ENCODE measurements at places on chromosomes 11 and 22.

- peak; percentile 82 for DNase-seq
Observed at GRCh38 chr22:30802202-30803166, 107.8 kb downstream of the OSBP2 start.

DNA sequence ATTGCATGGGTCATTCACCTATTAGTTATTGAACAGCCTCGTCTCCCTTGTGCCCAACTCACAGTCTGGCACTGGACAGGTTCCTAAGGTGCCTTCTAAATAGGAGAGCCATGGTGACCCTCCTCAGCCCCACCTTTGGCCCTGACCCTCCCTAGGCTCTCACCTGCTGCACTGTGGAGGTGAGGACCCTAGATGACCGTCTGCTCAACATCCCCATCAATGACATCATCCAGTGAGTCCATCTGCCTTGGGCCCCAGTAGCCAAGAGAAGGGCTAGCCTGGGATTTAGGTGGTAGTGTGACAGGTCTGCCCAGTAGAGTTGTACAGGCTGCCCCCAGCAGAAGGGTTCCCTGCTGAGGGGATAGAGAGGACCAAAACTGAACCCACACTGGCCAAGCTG is 13.6 kb downstream of the UCP2 start:
- no peak for DNase-seq

DNA sequence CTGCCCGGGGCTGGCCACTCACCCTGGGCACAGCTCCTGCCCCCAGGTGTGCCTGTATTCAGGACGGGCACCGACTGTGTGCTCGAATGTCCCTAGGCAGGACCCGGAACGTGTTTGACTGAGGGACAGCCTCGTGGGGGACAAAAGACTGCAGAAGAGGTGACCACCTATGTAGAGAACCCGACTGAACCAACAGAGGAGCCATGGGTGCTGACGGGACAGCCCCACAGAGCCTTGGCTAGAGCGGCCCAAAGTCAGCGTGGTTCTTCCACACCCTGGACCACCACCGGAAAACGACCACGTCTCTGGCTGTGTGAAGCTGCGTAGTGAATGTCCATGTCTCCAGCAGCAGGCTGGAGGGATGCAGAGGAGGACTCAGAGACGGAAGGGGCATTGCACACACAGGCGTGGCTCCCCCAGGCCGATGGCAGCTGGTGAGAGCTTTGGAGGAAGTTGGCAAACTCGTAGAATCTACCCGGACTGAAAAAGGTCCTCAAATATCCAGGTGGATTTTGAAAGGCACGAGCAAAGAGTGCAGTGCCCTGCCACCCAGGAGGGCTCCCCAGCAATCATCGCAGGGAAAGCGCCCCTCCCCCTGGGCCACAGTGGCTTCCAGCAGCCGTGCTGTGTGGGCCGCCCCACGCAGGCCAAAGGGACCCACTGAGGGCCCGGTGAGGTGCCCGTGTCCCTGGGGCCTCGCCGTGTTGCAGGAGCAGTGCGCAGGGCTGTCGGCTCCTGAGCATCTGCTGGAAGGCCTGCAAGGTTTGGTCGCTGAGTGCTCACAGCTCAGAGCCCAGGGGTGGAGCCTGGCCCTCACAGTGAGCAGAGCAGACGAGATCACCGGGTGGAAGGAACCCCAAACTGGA is 17.5 kb upstream of the MUC5B start:
- DNase-seq, result no peak

DNA sequence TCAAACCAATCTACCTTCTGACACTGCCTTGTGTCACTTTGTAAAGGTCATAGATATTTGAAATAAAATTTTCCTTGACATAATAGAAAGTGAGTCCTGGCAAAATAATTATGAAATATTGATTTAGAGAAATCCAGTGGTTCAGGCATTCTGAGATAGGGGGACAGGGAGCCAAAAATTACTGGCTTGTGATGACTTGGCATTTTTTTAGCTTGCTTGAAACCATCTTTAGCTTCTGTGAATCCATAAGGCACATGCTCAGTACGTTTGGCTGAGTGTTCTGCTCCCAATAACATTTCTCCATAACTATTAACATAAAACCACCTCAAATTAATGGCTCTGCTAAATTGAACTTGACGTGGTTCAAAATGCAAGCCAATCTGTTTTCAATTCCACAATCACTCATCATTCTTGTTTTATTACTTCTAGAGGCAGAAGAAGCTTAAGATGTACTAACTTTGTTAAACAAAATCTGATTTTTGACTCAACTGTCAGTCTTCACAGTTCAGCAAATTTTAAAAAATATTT is 209.0 kb downstream of the LRRC4C start:
- DNase-seq, result no peak

DNA sequence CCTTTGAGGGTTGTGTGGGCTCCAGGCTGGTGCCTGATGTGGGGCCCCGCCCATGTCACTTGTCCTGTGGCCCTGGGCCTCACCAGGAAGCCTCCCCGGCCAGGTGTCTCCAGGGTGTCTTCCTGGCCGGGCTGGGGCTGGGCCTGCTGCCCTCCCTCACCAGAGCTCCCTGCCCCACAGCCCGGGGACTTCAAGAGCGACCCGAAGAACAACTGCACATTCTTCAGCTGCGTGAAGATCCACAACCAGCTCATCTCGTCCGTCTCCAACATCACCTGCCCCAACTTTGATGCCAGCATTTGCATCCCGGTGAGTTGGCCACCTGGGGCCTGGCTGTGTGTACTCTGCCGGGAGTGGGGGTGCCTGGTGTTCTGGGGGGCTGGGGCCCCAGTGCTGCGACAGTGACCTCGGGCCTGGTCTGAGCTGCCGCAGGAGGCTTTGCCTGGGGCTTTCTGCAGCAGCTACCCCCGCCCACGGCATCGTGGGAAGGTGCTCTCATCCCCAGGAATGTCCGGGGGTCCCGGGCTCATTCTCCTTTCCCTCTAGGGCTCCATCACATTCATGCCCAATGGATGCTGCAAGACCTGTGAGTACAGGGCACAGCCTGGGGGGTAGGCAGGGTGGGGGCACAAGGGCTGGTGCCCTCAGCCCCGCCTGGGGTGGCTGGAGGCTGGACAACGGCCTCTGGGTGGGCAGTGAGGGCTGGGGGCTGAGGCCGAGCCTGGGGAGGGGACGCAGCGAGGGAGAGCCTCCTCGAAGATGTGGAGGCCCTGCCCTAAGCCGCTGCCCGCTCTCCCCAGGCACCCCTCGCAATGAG is 34.6 kb downstream of the MUC2 start:
- no peak for DNase-seq

DNA sequence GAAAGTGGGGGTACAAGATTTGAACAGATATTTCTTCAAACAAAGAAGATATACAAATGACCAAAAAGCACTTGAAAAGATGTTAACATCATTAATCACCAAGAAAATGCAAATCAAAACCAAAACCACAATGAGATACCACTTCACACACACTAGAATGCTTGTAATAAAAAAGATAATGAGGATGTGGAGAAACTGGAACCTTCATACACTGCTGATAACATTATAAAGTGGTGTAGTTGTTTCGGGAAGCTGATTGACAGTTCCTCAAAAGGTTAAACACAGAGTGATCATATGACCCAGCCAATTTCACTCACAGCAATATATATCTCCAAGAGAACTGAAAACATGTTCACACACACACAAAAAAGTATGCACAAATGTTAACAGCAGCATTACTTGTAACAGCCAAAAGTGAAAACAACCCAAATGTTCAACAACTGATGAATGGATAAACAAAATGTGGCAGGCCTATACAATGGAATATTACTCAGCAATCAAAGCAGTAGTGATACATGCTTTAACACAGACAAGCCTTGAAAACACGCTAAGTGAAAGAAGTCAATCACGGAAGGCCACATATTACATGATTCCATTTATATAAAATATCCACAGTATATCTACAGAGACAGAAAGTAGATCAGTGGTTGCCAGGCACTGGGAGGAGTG is 15.1 kb downstream of the PITPNB start:
- no peak for DNase-seq

DNA sequence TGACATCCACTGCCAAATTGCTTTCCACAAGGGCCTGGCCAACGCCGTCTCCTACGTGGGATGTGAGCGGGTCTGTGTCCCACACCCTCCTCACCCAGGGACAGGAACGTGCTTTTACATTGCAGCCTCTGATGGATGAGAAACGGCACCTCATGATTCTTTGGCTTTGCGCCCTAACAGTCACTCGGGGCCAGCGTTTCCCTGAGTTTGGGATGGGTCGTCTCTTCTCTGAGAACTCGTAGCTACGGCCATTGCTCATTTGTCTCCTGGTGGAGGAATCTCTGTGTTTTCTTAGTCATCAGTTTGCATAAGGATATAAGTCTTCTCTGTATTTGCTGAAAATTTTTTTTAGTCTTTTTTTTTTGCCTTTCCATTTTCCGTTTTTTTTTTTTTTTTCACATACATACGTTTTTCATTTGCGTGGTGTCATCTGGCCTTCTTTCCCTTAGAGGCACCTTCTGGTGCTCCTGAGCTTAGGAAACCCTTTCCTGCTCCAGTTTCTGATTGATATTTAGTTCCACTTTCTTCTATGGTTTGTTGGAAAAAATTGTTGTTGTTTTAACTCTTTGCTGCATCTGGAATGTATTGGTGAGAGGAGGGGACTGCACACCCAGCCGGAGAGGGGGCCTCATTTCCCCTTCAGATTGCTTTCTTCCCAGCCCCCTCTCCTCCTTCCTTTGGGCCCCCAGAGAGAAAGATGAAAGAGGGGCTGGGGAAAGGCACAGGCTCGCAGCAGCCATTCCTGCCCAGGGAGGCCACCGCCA is 12.0 kb downstream of the TNNT3 start:
- DNase-seq, result no peak

GRCh38 chr11:37942081-37942480 is 1344.0 kb upstream of the RAG2 start:
- DNase-seq, result no peak

DNA sequence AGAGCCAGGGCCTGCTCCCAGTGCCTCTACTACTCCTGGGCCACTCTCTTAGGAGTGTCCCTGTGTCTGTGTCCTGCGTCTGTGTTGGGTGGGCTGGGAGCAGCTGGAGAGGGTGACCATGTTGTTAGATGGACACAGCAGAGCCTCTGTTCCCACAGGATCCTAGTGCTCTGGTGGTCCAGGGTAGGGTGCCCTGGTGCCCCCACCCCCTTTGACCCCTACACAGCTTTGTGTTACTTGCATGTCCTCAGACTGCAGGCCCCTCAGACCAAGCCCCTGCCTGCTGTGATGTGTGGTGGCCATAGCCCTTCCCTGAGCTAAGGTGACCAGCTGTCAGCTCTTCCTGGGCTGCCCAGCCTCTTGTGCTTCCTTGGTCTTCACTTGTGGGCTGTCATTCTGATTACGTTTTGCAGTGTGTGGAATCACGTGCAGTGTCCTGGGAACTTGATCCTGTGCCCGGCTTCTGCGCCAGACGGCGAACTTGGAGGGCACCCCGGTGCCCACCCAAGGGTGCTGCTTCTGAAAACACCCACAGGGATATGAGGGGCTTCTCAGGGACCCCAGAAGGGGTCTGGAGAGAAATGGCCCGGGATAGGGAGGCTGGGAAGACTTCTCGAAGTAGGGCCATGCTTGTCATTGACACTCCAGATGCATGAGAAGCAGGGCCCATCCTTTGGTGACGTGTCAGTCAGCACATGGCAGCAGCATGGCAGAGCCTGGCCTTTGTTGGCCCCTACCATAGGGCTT is 1.5 kb downstream of the TANGO2 start:
- no peak for DNase-seq

DNA sequence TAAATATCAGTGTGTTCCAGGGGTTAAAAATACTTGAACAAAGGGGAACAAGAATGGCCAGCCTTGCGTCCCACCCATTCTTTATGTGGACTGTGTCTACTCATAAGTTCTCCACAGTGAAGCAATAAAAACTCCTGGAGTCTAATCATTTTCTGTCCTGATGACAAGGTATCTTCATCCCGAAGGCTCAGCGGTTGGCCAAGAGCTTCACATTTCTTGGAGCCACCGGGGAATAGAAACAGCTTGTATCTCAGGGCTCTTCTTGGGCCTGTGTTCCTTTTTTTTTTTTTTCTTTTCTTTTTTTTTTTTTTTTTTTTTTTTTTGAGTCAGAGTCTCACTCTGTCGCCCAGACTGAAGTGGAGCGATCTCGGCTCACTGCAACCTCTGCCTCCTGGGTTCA is 36.8 kb upstream of the ADORA2A start:
- no peak for DNase-seq

GRCh38 chr22:33519071-33519973 is 401.0 kb downstream of the LARGE1 start:
- no peak for DNase-seq

DNA sequence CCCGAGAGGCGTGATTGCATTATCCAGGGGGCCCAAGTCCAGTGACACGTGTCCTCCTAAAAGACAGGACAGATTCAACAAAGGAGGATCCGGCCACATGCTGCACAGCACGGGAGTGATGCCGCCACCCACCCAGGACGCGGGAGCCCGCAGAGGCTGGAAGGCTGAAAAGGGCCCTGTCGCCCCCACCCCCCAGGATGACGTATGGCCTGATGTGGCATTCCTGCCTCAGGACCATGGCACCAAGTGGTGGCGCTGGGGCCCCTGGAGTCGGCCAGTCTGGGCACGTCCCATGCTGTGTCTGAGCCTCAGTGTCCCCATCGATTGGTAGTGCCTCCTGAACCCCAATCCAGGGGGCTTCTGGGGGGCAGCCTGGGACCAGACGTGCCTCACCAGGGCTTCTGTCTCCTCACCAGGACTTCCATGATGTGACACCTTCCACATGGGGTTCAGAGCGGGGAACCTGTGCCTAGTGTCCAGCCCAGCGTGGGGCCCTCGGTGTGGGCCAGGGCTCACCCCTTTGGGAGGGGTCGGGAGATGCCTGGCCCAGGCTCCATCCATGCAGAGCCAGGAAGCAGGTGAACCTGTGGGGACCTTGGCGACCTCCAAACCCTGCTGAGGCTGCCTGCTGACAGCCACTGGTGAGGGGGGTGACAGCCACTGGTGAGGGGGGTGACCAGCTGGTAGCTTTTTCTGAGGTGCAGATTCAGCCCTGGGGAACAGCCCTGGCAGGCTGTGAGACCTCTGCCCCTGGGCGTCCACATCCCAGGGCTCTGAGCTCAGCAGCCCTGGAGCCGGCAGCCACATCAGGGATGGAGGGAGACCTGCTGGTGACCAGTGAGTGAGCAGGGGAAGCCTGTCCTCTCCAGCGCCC is 75.3 kb downstream of the KCNQ1 start:
- DNase-seq, result peak; percentile 11

DNA sequence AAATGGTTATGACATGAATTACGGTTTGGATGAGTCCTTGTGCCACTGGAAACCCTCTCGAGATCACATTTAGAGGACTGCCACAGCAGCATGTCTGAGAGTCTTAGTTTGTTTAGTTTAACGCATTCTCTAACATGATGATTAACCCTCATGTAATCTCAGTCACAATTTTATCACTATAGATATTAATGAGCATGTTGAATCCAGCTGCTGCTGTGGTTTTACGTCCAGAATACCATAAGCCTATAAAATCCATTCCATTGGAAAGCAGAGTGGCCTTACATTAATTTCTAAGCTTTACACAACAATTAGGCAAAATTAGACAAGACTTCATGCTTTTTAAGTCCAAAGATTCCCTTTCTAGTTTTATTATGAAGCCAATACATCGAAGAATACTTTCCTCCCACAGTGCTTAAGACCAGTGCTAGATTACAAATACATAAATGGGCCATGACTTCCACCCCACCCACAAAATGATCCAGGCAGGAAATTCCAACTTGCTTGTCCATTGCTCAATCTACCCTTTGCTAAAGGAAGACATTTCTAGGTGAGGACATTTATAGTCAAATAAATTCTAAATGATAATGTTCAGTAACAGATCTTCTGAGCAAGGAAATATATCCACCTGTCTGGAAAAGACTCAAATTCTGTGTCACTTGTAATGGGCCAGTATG is 3.5 kb upstream of the ELMOD1 start:
- DNase-seq, result no peak

GRCh38 chr11:1375161-1375954 is 14.4 kb upstream of the BRSK2 start:
- no peak for DNase-seq

Measured in stimulated activated CD4-positive, alpha-beta T cell treated with anti-CD3 and anti-CD28 coated beads, Interleukin-2, amount 100 ng/mL, for 24 hours (primary cell).